ENCODE measurements at places on chromosomes 2 and 18.

DNA sequence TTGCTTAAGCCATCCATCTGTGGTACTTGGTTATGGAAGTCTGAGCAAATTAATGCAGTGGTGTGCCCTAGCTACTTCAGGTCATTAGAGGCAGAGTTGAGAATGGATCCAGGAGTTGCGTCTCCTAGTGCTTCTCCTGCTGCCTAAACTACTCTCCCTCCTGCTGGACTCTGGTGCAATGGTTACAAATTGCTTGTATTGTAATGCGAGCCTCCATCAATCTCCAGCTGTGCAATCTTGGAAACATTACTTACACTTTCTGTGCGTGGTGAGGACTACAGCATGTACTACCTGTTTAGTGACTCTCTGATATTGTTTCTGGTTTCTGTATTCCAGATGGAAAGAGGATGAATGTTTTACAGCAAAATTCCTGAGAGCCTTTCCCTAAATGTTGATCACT lies 119.0 kb upstream of the CYRIA start:
- no peak for DNase-seq

GRCh38 chr2:12560618-12561017 lies 156.1 kb upstream of the TRIB2 start:
- DNase-seq = no peak

DNA sequence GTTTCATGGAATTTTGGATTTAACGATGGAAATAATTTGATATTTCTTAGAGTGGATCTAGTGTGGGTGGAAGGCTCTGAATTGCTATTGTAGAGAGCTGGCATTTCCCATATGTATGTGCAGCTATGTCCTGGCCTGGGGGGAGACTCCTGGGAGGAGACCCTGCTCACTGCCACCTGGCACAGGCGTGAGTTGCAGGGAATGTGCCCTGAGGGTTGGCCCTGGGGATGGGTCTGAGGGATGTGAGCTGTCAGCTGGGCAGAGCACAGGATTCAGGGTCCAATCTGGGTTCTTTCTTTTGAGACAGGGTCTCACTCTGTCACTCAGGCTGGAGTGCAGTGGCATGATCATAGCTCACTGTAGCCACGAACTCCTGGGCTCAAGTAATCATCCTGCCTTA lies 120.2 kb downstream of the CLIP4 start:
- no peak for DNase-seq

DNA sequence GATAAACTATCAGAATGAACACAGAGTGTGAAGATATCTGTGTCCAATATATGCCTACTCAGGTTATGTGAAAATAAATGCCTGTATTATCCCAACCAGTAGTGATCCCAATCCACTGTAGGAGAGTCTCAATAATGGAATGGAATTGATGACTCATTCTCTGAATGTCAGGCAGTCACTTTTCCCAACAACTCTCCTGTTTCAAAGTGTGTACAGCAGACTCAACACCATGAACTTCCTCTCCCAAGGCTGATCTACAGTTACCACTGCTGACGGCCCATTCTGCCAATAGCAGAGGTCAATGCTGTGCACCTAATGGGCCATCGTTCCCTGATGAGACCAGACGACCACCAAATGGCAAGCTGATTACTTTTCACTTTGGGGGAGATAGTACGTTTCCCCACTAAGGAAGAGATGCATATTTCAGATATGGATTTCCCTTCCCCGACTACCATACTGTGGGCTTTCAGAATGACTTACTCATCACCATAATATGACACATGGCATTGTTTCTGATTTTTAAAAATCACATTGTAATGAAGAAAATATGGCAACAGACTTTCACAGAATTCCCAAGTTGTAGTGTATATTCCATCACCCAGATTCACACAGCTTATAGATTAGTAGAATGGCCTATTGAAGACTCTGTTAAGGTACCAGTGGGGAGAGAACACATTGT lies 601.7 kb upstream of the VRK2 start:
- no peak for DNase-seq

- DNase-seq = no peak
These were observed 46.5 kb downstream of the RNF144A start for GRCh38 chr2:6963727-6964126.

Data from AG09319 (cell line).